HCEC 1CT (cell line): ENCODE measurements at places on chromosomes 1 and 21.

- no peak for DNase-seq
Measured at GRCh38 chr21:39385299-39386145, 36.6 kb upstream of the HMGN1 start.

DNA sequence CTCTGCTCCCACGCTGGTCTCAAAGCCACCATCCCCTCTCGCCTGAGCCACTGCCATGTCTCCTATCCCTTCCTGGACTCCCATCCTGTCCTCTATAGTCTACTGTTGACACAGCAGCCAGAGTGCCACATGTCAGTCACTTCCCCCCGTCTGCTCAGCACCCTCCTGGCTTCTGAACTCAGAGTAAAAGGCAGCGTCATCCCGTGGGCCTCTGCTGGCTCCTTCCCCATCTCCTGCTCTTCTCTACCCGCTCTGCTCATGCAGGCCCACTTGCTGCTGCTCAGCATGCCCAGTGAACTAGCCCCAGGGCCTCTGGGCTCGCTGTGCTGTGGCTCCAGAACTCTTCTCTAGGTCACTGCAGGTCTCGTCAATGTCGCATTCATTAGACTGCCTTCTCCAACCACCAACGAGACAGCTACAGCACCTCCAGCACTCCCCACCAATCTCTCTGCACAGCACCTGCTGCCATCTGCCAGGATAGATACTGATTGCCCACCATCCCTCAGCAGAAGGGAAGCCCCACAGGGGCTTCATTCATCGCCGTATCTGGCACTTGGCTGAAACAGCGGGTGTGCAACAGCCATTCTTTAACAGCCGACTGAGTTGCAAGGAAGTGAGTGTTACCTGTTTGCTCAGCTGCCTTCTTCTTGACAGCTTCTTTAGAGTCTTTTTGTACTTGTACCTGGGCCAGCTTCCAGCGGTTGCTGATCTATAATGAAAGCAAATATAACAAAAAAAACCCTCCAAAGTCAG lies 11.8 kb upstream of the SRM start:
- DNase-seq: no peak

- no peak for DNase-seq
Measured at GRCh38 chr1:151799179-151800022, 5.8 kb downstream of the LINGO4 start.

DNA sequence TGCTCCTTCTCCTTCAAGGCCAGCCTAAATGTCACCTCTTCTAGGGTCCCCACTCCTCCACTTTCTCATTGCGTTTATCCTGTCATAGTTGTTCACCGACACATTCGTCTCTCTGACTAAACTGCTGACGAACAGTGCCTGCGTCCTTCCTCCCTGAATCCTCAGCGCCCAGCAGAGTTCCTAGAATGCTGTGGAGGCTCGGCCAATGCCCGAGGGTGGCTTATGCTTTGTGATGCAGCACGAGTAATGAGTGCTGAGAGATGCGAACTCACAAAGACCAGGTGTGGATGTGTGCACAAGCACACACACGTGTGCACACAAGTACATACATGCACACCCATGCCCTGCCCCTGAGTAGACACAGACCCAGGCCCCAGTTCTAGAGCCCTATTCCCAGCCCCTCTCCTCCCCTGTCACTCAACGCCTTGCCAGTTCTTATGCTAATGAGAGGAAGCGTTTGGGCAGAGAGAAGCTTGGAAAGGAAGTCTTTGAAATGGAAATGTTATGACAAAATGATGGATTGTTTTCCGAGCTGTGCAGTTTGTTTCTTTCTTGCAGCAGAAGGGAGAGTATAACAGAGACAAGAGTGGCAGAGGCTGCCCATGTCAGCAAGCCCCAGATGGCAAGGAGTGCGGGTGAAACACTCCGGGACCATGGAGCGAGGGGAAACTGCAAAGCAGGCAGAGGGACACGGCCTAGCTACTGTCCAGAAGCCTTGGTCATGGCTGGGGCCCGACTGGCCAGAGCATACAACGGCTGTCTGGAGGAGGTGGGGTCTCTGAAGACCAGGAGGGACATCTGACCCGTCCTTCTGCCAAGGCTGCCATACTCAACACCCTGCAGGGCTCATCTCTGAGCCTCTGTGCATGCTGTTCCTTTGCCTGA lies 24.2 kb downstream of the KCNA10 start:
- DNase-seq: no peak

- DNase-seq: no peak
Measured at GRCh38 chr1:235864469-235864868, 2.2 kb downstream of the LYST start.

- peak; percentile 75 for DNase-seq
Measured at GRCh38 chr21:43611598-43612369, 47.5 kb downstream of the HSF2BP start.

DNA sequence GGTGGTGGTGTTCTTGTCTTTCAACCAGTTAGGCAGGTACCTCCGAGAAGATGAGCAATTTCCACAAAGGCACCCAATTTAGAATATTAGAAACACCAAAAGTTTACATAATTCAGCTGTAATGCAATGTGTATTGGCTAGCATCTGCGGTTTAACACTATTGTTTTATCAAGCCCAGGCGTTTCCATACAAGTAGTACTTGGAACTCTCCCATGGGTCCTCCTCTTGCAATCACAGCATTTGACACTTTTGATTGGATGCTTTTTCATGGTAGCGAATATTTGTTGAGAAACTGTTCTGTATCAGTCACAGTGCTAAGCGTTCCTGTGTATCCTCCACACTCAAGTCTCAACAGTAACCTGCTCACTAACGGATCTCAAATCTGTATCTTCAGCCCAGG lies 20.1 kb upstream of the MAP1LC3C start:
- no peak for DNase-seq

GRCh38 chr1:235107368-235108184 lies 21.1 kb downstream of the TOMM20 start:
- no peak for DNase-seq

GRCh38 chr1:20361401-20361800 lies 70.7 kb downstream of the VWA5B1 start:
- DNase-seq: no peak

GRCh38 chr1:61139775-61140549 lies 57.6 kb downstream of the NFIA start:
- DNase-seq: no peak

GRCh38 chr21:22627911-22628310 lies 1629.7 kb downstream of the NCAM2 start:
- DNase-seq: no peak

DNA sequence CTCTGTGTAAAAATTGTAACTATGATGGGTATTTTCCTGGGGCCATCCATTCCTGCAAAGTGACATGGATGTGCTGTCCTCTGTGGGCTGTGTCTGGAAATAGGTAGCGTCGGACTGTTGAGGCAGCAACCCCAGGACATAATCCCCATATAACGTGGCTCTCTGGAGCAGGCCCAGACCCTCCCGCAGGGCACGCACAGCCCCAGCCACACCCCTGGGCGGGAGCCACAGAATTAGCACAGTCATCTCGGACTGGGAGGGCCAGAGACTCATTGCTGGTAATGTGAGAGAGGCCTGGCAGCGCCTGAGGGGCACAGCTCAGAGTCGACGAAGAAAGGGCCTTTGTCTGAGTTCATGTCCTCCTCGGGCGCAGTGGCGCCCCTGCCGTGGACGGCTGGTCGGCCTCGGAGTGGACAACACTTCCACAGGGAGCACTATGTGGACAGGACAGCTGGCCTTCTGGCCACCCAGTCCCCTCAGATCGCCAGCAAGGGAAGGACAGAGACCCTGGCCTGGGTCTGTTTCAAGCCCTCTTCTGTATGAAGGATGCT lies 20.1 kb downstream of the SIM2 start:
- no peak for DNase-seq

- DNase-seq: no peak
Measured at GRCh38 chr1:29113413-29114117, 10.1 kb downstream of the TMEM200B start.

GRCh38 chr21:37553078-37553481 lies 186.5 kb downstream of the DYRK1A start:
- no peak for DNase-seq

DNA sequence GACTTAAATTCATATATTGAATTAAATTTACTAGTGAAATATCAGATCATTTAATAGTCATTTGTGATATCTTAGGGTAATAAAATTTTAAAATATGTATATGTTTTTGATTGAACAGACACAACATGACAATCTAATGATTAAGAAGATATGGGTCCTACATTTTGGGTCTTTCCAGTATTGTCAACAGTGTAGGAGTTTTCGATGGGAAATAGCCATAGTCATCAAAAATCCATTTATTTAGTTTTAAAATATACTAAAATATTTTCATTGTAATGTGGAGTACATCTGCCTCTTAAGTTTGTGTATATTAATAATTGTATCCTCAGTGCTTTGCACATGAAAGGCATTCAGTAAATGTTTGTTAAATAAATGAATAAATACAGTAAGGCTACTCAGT lies 14.0 kb downstream of the TRMT13 start:
- no peak for DNase-seq

- DNase-seq: peak; percentile 85
Measured at GRCh38 chr1:201882665-201883132, 6.0 kb upstream of the SHISA4 start.

DNA sequence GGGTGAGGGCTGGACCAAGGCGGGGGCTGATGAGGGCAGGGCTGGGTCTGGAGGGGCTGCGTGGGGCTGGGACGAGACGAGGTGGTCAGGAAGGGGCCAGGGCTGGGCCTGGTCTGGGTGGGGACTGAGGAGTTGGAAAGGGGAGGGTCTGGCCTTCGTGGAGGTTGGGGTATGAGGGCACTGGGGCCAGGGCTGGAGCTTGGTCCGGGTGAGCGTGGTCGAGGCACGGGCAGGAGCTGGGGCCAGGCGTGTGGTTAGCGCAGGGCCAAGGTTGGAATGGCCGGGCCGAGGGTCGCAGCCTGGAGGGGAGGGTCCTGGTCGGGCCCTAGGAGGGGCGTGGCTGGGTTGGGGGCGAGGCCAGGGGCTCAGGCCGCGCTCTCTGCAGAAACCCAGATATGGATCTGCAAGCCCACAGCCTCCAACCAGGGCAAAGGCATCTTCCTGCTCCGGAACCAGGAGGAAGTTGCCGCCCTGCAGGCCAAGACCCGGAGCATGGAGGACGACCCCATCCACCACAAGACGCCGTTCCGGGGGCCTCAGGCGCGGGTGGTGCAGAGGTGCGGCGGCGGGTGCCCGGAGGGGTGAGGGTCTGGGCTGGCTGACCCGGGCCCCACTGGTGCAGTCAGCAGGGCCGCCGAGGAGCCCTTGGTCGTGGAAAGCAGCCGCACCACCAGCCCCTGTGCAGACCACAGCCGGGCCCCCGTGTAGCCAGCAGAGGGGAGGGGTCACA lies 9.0 kb downstream of the TTLL10 start:
- no peak for DNase-seq

GRCh38 chr1:161511018-161511755 lies 5.9 kb downstream of the FCGR2A start:
- no peak for DNase-seq
